ENCODE measurements at places on chromosomes 6 and 20. TPM values are rescaled to one million over a fixed set of nuclear protein-coding genes. Genes with fewer than 3 reads are reported as not detected.

COL21A1 gene
- 1.0 TPM for total RNA-seq

RAB32 gene
- total RNA-seq: 134 TPM

ADGRF5 gene
- 3.2 TPM for total RNA-seq

DUSP22 gene
- total RNA-seq: 13.7 TPM

THBS2 gene
- total RNA-seq: 441 TPM

ZSWIM3 gene
- total RNA-seq: 4.2 TPM

HLA-DQA1 gene
- total RNA-seq: not detected

Measured in epithelial cell of alveolus of lung (primary cell).